ENCODE measurements at places on chromosomes 6 and 20. TPM values are rescaled to one million over a fixed set of nuclear protein-coding genes. Genes with fewer than 3 reads are reported as not detected.

Gene SOBP
- total RNA-seq: 13.3 TPM

Gene CENPW
- 6.4 TPM for total RNA-seq

Gene C20orf204
- 0.98 TPM for total RNA-seq

Gene TMEM244
- total RNA-seq: not detected

Gene HRH3
- total RNA-seq: not detected

Gene DLK2
- total RNA-seq: 3.9 TPM

Gene FGD2
- 20.4 TPM for total RNA-seq

Gene AVP
- not detected for total RNA-seq

Gene ABCF1
- total RNA-seq: 29.5 TPM

Gene XKR7
- total RNA-seq: not detected

Gene LY6G6F
- total RNA-seq: not detected

Gene PKIB
- 2.7 TPM for total RNA-seq

Gene WFDC5
- total RNA-seq: 6.1 TPM

Gene SNAP91
- 4.7 TPM for total RNA-seq

Gene CLPSL1
- not detected for total RNA-seq

Gene DZANK1
- total RNA-seq: 2.9 TPM

Gene TRIM39
- total RNA-seq: 10.1 TPM

Gene BTNL2
- total RNA-seq: not detected

Gene QRSL1
- 6.1 TPM for total RNA-seq

Gene RPP40
- 4.7 TPM for total RNA-seq

Gene HCRTR2
- not detected for total RNA-seq

Gene RNASET2
- total RNA-seq: 31.4 TPM

Gene ESF1
- total RNA-seq: 14.0 TPM

Gene SCRT2
- not detected for total RNA-seq

Gene ADTRP
- not detected for total RNA-seq

All from vagina (tissue), 2 donors.